ENCODE measurements at places on chromosomes 13 and 19.
A peak's percentile ranks its signal among the peaks of the same experiment; 100 is the strongest.

GRCh38 chr13:110557610-110558305 lies 3.8 kb downstream of the RAB20 start:
- DNase-seq = no peak

GRCh38 chr19:55113570-55114039 lies 3.8 kb downstream of the PPP1R12C start:
- DNase-seq = peak; percentile 9

DNA sequence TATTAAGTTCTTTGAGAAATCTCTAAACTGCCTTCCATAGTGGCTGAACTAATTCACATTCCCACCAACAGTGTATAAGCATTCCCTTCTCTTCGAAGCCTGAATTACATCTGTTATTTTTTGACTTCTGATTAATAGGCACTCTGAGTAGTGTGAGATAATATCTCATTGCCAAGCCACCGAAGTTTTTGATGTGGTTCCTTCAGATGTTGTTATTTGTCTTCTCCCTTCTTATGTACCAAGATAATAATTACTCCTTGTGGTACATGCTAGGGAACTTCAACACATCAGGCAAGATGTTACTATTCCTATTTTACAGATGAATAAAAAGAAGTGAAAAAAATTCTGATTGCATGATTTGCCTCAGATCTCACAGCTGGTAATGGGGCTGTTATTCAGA lies 70.9 kb downstream of the KCTD12 start:
- no peak for DNase-seq

DNA sequence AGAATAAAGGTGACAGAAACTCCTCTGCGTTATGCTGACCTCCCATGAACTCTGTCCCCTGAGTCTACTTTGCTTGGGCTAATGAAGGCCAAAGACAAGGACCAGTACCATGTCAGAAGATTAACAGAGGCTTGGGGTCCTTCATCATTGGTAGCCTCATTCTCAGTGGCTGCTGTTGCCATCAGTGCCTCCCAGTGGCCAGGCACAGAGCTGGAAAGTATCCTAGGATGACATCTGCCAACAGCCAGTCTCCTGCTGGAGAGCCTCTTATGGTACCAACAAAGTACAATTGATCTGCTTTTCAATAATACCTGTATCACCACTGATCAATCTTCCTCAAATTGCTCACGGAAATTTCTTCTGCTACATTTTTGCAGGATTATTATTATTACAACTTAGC lies 281.6 kb downstream of the DNAJC15 start:
- DNase-seq = no peak

- peak; percentile 11 for DNase-seq
These were observed 5.6 kb downstream of the GFY start for GRCh38 chr19:49430678-49431329.

- no peak for DNase-seq
These were observed 49.9 kb downstream of the SOX21 start for GRCh38 chr13:94662274-94662945.

DNA sequence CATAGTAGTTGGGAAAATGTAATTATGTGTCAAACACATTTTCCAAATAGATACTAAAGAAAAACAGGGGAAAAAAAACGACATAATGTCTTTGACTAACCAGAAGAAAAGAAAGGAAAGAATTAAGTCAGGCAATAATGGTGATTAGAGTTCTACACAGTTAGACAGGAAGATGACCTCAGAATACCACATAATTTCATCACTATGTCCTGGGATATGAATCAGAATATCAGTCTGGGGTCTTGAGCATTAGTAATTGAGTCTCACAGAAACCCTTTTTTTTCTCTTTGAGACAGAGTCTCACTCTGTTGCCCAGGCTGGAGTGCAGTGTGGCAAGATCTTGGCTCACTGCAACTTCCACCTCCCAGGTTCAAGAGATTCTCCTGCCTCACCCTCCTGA lies 503.4 kb downstream of the SLITRK1 start:
- DNase-seq = no peak

GRCh38 chr19:33394006-33394722 lies 20.7 kb downstream of the CEBPG start:
- DNase-seq = no peak

DNA sequence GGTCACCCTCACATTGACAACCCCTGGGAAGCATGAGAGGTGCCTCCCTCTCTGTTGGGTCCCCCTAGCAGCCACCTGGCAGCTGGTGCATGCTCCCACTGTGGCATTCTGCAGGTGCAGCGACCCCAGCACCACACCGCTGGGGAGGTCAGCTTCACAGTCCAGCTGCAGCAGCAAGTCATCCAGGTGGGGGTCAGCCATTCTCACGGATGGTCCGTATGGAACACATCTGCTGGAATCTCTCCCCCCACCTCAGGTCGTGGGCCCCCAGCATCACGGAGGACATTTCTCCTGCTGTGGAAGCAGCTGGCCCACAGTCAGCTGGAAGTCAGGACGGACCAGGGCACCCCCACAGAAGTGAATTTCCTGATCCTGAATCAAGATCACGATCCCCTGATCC lies 201.3 kb downstream of the COG6 start:
- no peak for DNase-seq

GRCh38 chr13:100454876-100455275 lies 133.7 kb downstream of the GGACT start:
- DNase-seq = no peak

DNA sequence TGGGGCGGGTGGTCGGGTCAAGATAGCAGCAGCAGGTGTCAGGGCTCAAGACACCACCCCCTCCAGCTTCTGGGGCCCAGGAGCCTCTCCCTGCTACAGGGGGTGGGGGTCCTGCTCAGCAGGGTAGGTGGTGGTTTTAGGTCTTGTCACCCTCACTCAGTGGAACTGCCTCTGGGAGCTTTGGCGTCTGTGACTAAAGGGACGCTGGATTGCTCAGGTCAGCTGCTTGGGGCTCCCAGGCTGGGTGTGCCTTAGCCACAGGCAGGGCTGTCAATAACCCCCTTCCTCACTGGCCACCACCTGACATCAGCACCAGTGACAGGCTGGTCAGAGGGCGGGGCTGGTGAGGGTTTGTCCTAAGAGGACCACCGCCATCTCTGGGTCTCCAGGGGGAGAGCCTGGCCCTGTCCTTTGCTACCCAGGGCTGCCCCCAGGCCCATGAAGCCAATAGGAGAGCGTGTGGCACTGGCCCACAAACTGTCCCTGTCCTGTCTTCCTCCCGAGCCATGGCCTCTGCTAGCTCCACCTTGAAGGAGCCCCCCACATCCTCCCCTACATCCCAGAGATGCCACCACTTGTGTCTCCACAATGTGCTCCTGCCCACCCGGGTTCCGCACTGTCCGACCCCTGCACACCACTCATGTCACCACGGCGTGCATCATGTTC lies 36.4 kb downstream of the MAU2 start:
- no peak for DNase-seq

- DNase-seq = no peak
These were observed 58.1 kb upstream of the TPM4 start for GRCh38 chr19:16018106-16018755.

DNA sequence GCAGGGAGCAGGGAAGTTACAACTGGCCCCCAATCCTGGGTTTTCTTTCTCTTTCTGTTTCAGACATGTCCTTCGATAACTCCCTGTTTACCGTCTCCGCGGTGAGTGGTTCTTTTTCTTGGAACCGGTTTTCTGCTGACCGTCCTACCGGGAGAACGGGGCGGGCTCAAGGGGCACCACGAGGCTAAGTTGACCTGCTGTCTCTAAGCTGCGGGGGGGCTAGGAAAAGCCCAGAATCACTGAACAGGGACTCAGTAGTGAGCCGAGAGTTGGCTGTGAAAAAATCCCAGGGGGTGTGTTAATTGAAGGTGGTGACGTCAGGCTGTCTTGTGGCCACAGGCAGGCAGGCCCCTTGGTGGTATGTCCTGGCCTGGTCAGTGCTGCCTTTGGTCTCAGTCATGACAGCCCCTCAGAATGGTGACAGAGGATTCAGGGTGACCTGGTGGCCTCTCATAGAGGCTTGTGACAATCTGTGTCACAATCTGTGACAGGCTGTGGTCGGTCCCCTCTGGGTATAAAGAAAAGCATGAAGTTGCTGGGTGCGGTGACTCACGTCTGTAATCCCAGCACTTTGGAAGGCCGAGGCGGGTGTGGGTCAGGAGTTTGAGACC lies 8.1 kb upstream of the CARM1 start:
- DNase-seq = no peak

DNA sequence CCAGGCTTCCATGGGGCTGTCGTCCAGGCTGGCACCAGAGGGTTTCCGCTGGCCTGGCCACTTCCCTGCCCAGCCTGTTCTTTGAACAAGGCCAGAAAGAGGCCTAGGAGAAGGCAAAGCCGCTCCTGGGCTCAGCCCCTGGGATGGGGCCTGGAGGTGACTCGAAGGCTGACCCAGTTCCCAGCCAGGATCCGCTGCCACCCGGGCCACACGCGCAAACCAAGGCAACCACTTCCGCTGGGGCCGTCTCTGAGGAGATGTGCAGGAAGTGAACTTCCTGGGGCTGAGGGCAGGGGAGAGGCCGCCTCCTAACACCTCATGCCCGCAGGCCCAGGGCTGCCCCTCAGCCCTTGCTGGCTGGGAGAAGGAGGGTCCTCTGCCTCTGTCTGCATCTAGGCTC lies 15.2 kb downstream of the PLEKHF1 start:
- no peak for DNase-seq

GRCh38 chr19:2345076-2345475 lies 15.0 kb upstream of the TMPRSS9 start:
- DNase-seq = no peak

- no peak for DNase-seq
These were observed 62.4 kb downstream of the MBNL2 start for GRCh38 chr13:97284558-97284957.

- DNase-seq = no peak
These were observed 9.7 kb upstream of the DACH1 start for GRCh38 chr13:71876648-71877255.

DNA sequence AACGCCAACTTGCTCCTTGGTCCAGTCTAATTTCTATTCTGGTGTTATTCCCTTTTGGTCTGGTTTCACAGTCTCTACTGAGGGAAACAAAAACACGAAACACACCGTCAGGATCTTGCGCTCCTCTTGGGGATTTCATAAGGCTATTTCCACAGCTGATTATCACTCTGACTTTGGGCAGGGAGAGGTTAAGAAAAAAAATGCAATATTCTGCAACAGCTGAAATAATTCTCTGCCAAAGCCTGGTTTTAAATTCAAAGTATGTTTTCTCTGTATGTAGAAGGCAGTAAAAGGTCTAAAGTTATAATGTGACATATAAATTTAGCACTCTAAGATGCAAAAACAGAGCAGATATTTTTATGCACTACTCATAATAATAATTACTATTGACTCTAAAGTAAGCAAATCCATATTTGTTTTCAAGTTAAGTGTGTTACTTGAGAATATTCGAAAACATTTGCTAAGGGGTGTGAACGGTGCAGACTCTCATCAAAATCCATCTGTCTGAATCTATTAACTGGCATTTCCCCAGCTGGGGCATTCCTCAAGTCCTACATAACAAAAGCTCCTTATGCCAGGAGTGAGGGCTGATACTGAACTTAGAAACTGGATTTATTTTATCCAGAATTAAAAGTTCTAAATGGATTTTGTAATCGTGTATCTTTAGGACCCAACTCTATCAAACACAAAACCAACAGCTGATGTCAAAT lies 38.4 kb upstream of the STARD13 start:
- no peak for DNase-seq

DNA sequence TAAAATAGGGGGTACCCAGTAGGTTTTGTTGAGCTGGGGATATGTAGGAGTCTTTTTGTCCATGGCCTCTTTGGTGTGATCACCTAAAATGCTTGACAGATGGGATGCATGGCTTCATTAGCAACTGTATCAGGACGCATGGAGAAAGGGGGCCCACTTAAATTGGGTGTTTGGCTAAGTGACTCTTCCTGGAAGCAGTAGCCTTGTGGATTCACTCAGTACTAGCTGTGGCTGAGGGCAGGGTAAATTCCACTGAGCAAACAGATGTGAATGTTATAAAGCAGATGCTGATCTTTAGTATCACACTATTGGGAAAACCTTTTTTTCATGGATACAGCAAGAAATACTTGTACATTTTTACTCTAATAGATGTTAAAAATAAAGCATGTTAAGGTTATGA lies 140.0 kb downstream of the FGF14 start:
- DNase-seq = no peak

DNA sequence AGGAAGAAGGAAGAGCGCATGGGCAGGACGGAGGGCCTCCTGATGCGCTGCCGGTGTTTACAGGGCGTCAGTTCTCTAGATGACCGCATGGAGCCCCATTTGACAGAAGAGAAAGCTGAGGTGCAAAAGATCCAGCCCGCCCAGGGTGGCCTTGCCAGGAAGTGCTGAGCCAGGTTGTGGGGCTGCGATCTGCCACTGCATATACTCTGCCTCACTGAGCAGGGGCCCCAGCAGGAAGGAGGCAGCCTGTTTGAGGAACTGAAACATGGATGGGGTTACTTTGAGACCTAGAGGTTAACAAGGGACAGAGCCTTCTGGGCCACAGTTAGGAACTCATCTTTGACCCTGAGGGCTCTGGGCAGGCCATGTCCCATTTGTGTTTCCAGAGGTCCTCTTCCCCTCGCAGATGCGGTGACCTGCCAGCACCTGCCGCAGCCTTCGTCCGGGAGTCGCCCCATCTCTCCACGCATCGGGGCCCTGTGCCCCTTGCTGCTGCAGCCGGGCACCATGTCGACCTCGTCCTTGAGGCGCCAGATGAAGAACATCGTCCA lies 3.2 kb downstream of the EPN1 start:
- no peak for DNase-seq

DNA sequence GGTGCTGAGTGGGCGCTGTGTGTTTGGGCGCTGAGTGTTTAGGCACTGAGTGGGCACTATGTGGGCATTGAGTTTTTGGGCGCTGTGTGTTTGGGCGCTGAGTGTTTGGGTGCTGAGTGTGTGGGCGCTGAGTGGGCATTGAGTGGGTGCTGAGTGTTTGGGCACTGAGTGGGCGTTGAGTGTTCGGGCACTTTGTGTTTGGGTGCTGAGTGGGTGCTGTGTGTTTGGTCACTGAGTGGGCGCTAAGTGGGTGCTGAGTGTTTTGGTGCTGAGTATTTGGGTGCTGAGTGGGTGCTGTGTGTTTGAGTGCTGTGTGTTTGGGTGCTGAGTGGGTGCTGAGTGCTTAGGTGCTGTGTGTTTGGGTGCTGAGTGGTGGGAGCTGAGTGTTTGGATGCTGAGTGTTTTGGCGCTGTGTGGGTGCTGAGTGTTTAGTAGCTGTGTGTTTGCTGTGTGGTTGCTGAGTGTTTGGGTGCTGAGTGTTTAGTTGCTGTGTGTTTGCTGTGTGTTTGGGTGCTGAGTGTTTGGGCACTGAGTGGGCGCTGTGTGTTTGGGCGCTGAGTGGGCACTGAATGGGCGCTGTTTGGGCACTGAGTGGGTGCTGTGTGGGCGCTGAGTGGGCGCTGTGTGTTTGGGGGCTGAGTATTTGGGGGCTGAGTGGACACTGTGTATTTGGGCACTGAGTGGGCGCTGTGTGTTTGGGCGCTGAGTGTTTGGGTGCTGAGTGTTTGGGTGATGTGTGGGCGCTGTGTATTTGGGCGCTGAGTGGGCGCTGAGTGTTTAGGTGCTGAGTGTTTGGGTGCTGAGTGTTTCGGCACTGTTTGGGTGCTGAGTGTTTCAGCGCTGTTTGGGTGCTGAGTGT lies 47.2 kb upstream of the F7 start:
- no peak for DNase-seq

- DNase-seq = no peak
These were observed 840 bp upstream of the CCNA1 start for GRCh38 chr13:36431204-36432105.

Data from occipital lobe (tissue), 3 donors.